Stimulated activated CD4-positive, alpha-beta T cell treated with anti-CD3 and anti-CD28 coated beads, Interleukin-12 subunit alpha, Interleukin-12 subunit beta, amount 100 ng/mL, for 48 hours (primary cell): ENCODE measurements at places on chromosomes 3 and 15.

DNA sequence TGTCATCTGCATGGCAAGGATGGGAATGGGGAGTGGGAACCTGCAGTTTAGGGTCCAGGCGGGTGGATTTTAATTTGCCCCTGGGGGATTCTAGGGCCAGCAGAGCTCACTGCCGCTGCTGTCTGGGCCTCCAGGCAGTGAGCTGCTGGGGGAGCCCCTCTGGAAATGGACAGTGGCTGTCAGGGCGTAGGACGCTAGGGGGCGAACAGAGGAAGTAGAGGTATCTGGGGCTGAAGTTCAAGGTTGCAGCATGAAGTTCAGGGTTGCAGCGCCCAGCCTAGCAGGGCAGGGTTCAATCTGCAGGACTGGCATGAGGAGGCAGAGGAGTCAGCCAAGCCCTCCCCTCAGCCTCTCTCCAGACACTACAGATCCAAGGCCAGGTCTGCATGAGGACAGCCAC, 49.5 kb downstream of the APBA2 start:
- no peak for DNase-seq

DNA sequence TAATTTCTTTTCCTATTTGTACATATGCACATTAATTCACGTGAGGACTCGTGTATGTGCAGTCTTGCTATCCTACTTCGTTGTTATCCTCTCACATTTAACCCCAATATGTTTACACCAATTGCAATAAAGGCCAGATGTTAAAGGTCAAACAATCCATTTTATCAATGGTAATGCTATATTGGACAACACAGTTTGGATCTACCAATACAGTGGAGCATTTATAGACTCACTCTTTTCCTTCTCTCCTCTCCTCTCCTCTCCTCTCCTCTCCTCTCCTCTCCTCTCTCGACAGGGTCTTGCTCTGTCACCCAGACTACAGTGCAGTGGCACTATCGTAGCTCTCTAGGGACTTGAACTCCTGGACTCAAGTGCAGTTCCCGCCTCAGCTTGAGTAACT, 324.0 kb downstream of the PTPRG start:
- no peak for DNase-seq

DNA sequence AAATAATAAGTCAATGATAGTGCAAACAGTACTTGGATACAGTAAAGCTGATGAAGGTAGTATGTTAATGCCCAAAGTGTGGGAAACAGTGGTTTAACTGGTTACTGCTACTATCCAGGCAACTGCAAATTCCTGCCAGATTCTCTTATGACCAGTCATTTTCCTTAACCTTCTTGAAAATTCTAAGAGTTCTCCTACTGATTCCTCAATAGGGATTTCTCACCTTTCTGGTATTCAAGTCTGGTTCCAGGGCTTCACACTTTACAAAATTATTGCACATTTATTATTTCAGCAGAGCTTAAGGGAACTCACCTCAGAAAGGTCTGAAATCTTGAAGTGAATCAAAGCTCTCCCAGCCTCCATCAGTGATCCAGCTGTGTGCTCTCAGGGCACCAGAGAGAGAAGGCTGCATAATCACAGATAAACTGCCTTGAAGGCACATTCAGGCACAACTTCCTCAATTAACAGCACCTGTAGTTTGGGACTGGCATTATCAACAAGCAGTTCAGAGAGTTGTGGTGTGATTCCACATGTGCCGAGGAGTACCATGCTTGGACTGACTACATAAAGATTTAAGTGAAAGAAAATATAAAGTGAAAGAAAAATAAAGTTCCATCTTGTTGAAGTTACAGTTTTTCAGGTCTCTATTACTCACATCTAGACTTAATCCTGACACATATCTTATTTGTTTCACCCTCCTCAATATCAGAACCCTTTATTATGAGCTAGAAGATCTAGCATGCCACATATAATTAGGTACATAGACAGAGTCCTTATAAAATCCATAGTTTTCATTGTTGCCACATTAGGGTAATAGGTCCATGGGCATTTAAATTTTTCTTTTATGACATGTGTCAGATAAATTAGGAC, 59.5 kb upstream of the TIPARP start:
- DNase-seq, result no peak

DNA sequence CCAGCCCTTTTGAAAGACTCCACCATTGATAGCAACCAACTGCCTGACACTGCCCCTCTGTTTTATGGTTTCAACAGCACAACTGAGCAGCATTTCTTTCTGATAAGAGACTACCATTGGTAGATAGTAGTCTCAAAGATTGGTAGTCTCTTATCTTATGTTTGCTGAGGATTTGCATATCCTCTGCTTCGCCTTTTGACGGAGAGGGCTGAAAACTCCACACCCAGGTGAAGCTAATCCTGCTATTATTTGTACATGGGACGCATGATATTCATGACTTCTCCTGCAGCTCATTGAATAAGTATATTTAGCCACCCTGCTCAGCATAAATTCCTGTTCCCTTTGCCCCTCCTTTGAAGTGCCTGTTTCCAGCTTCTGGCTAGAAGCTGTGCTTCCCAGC, 119.4 kb upstream of the STRIT1 start:
- no peak for DNase-seq

GRCh38 chr3:52471371-52472238, 16.2 kb downstream of the NISCH start:
- DNase-seq, result no peak
